NCI-H2081 (cell line): ENCODE measurements at places on chromosomes 13 and 19.
A peak's percentile ranks its signal among the peaks of the same experiment; 100 is the strongest.

DNA sequence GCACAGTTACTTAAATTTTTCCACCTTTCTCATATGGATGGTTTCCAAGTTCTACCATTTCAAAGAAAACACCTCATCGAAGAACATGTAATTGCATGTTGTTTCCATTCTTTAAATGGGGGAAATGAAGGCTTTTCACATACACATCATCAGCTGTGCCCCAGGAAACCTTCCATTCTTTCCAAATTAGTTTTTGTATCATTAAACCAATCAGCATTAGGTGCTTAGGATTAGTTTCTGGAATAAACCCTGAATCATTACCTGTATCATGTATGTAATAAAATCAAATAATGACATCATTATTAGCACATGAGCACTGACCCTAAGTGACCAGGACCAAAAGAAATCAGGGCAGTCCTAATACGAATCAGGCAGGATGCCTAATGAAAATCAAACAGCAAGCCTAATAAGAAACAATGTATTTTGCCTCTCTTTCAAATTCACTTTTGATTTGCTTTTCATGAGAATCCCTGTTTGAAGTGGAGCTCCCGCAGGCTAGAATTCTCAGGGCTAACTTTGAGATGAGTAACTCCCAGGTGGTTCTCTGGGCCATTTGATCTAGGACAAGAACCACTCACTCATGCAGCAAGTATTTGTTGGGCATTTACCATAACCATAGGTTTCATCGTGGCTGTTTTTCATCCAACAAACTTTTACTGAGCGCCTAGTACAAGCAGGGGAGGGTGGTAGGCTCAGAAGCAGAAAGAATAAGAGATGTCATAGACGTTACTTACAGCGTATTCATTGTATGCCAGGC is 89.2 kb downstream of the MZT1 start:
- DNase-seq: no peak

DNA sequence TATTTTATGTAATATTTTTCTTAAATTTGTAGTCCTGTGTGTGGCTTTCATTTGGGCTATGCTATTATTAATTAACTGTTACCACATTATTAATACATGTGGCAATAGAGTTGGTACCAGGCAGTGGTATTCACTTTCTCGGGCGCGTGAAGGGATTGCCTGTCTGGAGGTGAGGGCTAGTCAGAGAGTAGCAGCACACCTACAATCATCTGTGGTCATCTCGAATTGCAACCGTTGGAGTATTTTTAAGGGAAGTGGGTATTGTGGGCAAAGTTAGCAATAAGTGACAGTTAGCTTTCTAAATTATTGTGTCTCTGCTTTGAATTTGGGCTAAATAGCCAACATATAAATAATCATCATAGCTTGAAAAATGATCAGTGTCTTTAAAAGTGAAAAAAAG is 20.0 kb upstream of the GPR18 start:
- DNase-seq: no peak

DNA sequence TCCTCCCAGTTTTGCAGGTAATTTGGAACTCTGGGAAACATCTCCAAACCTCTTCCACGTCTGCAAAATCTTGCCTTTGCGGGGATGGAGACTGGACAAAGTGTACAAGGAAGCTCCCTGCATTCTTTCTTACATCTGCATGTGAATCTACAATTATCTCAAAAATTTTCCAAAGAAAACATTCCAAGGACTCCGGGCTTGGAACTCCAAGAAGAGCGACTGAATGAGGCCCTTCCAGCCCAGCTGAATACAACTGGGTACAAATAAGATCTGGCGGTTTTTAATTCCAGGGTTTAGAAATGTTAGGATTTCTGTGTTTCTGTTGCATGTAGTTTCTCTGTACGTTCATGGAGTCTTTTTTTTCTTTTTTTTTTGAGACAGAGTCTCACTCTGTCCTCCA is 28.5 kb downstream of the EXOC3L2 start:
- DNase-seq: no peak

DNA sequence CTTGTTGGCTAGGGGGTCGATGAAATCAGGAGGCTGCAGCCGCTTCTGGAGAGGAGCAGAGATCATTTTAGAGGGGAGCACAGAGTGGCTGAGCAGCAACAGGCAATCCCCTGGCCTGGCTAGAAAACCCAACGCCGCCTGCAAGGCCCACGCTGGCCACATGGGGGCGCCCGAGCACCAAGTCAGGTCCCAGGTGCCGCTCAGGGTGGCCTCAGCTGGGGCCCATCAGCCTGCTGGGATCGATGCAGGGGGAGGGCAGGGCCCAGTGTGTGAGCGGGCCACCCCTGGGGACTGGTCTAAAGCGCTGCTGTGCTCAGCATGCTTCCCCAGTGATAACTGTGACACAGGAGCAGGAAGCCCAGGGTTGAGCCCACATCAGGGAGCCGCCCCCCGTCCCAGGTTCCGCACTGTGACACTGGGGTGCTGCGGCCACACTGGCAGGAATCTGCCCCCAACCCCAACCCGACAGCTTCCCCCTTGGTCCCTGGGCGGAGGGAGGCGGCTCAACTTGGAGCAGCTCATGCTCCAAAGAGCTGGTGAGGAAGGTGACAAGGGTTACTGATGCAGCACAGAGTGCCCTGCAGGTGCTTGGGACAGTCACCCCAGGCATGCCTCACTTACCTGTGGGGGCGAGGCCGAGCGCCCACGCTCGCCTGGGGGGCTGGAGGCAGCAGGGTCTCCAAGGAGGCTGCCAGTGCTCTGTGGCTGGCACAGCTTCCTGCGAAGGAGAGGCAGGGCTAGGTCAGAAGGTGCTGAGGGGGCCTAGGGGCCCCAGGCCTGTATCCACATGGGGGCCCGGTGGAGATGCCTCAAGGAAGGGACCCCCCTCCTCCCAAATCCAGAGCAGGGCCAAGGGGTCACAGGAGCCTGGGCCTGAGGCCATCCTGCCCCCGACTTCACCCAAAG is 13.3 kb upstream of the ISYNA1 start:
- DNase-seq: peak; percentile 62

DNA sequence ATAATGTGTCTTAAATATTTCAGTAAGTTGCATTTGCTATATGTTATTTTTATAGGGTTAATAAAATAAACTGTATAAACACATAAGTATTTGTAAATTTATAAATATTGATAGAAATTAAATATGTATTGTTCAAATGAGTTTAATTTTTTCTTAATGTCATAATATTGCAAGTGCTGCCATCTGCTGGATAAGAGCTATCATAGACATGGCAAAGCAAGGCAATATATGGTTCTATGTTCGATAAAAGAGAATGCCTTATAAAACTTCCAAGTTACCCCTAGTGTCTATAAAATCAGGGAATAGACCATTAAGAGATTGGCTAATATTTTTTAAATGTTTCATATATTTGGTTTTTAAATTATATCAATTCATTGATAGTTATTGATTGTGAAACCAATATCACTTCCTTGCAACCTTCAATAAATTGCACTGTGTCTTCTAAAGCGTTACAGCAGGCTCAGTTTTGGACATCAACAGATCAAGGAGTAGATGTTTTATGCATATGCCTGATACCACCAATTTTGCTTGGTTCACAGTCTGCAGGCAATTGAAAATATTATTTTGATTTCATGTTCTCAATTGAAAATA is 29.0 kb upstream of the SLITRK6 start:
- no peak for DNase-seq

- no peak for DNase-seq
Observed at GRCh38 chr19:22261596-22261995, 24.6 kb upstream of the ZNF729 start.

- no peak for DNase-seq
Observed at GRCh38 chr13:93017493-93018112, 209.0 kb upstream of the GPC6 start.

GRCh38 chr19:48724796-48725753 is 5.5 kb upstream of the MAMSTR start:
- peak; percentile 71 for DNase-seq

DNA sequence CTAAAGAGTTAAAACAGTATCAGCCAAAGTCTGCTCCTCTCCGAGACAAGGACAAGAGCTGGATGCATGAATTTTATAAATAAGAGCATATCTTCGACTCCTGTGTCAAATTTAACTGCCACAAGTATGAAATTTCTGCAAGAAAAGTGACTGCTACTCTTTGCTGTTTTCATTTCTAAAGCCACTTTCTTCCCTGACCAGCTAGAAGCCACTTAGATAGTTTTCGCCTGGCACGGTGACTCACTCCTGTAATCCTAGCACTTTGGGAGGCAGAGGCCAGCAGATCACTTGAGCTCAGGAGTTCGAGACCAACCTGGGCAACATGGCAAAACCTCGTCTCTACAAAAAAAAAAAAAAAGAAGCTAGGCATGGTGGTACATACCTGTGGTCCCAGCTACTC is 61.3 kb downstream of the ENOX1 start:
- DNase-seq: no peak

DNA sequence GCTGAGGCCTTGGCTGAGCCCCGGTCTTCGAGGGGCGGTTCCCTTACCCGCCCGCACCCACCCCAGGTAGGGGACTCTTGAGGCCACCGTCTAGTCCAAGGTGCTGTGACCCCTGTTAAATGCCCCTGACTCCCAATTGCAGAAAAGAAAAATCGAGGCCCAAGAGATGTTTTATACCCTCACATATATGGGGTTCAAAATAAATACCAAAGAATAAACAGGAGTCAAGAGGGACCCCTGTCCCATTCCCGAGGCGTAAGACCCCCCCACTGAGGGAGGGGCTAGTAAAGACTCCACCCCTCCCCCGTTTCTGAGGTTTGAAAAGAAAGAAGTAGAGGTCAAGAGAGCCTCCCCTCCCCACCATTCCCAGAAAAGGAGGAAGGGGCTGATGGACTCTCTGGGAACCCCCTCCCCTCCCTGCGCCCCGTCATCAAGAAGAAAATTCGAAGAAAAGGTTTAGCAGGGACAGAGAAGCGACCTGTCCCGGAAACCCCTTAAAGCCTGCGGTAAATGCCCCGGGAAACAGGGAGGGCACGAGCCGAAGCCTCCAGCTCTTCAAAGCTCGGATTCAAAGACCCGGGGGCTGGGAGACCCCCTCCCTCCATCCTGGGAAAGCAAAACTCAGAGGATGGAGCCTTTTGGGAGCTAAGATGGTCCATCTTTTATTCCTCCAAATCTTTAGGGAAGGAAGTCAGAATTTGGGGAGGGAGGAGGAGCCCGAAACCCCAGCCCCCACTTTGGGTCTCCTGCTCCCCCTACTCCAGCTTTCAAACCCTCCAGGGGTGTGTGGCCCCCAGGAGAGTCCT is 755 bp upstream of the RAB3A start:
- DNase-seq: peak; percentile 80

GRCh38 chr13:47903836-47904235 is 97.2 kb downstream of the SUCLA2 start:
- DNase-seq: no peak

- DNase-seq: no peak
Observed at GRCh38 chr13:49218493-49219051, 1.6 kb upstream of the MLNR start.

- DNase-seq: no peak
Observed at GRCh38 chr13:46844431-46844830, 47.5 kb upstream of the ESD start.

- no peak for DNase-seq
Observed at GRCh38 chr19:28577233-28577632, 635.7 kb downstream of the UQCRFS1 start.

DNA sequence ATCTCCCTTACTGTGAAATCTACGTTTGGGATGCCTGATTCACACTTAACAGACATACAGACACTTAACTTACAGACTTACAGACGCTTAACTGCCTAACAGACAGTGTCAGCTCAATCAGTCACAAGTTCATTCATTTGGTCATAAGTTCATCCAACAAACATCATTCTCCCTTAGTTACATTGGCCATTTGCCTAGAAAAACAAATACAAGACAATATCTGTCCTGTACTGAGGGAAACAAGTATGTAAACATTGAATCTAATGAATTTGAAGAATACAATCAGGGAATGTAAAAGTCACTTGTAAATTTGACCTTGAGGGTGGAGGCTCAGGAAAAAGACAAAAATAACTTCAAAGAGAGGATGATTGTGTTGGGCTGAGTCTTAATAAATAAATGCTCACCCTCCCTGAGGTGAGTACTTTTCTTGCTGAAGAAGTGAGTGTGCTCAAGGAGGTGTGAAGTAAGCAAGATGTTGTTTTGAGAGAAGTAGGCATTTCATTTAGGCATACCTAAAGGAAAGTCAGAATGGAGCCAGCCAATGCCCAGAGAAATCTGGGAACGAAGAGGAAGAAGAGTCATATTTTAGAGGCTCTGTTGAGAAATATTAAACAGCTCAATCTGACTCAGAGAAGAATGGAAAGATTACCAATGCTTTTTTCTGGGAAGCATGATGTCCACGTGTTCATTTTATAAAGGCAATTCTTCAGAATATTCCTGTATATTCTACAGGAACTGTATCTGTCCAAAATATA is 958.4 kb upstream of the SLC10A2 start:
- DNase-seq: no peak

DNA sequence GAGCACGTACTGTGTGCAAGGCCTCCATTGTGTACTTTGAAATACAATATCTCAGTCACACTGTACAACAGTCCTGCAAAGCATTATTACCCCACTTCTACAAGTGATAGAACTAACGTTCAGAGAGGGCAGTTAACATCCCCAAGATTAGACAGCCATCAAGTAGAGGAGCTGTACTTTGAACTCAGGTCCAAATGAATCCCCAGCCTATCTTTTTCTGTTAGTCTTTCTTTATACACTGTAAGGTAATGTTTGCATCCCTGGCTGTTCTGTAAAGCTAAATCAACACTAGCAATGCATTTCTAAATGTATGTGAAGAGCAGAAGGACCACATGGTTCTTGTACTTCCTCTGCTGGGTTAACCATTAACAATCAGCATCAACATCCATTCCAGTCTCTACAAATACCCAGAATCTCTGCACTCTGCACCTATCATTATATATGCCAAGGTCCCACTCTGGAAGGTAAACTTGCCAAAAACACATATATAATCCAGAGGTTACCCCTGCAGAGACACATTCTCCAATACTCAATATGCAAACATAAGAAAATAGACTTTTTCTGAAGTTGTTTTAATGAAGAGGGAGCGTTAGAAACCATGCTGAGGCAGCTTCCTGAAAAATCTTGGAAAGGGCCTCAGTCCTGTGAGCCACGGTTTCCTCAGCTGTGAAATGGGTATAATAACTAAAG is 182.3 kb downstream of the MZT1 start:
- no peak for DNase-seq

GRCh38 chr13:111202745-111203144 is 87.6 kb downstream of the ARHGEF7 start:
- no peak for DNase-seq

DNA sequence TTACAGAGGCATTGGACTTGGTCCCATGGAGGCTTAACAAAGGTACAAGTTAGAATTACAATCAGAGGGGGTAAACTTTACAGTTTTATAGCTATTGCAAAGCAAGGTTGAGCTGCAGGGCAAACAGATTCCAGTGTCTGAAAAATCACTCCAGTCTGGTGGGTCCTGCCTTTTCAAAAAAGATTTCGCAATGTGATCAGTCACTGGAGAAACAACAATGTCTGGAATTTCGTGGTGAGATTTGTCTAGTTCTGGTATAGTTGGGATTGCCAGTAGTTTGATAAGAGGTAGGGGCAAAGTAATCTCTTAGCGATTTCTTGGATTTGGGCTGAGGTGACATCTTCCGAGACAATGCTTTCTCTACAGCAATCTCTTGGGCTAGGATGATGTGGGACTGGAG is 1198.2 kb upstream of the PCDH9 start:
- DNase-seq: no peak
